Karpas-422 (cell line): ENCODE measurements at places on chromosomes 1 and 21.

- DNase-seq, result no peak
Measured at GRCh38 chr21:36551321-36551720, 71.4 kb upstream of the CLDN14 start.

- DNase-seq, result no peak
Measured at GRCh38 chr1:116489231-116489697, 81.6 kb downstream of the CD58 start.

DNA sequence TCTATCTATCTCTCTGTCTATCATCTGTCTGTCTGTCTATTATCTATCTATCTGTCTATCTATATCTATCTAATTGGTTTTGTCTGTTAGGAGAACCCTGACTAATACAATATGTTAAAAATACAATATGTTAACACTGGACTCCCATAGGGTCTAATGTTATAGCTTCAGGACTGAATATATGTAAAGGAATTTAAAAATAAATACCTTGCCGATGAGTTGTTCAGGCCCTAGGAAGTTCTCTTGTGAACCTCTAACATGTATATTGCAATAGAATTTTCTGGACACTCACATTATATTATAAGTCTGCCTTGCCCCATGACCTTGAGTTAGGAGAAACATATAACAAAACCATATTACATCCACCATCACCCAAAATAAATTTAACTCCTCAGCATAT is 900.6 kb downstream of the NCAM2 start:
- no peak for DNase-seq

DNA sequence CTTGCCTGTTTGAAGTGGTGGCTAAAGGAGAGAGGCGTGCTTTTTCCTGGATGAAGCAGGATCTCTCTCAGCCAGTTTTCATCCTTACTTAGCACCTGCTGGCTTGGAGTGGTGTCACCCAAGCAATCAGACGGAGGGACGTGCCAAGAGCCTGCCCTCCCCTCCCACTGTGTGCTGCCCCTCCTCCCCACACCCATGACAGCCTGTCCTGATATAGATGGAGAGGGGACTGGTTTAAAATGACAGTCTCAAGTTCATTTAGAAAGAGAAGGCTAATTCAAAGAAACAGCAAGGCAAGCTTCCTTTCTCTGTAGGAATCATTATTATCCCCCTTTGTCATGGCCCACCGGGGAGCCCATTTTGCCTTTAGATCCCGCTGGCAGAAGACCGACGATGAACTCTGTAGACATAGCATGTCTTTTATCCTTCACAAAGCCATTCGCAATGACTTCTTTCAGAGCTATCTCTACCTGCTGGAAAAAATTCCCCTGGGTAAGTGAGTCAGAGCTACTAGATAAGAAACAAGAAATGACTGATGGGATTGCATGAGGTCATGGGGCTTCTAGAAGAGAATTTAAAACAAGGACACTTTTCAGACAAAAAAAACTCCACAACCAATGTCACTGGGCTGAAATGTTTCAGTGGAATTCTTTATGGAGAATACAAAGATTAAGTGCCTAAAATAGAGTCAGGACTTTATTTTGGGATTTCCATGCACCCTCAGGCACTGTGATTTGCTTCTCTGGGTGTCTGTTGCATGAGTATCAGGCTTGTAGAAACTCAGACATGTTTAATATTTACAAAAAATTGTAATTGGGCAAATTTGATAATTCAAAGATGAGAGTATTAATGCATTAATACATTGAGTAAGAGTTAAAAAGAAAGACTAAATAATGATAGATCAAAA is at the start of gene NTMT2:
Gene NTMT2, plus strand, starts transcription at position 190 of the 907 bp plus-strand sequence. Its CDS starts 149 bp downstream, at position 339.
- no peak for DNase-seq

GRCh38 chr1:193516755-193517388 is 330.5 kb upstream of the B3GALT2 start:
- no peak for DNase-seq

GRCh38 chr1:208278638-208279037 is 34.5 kb upstream of the PLXNA2 start:
- DNase-seq, result no peak

- no peak for DNase-seq
Measured at GRCh38 chr1:233290396-233291034, 5.0 kb downstream of the PCNX2 start.

DNA sequence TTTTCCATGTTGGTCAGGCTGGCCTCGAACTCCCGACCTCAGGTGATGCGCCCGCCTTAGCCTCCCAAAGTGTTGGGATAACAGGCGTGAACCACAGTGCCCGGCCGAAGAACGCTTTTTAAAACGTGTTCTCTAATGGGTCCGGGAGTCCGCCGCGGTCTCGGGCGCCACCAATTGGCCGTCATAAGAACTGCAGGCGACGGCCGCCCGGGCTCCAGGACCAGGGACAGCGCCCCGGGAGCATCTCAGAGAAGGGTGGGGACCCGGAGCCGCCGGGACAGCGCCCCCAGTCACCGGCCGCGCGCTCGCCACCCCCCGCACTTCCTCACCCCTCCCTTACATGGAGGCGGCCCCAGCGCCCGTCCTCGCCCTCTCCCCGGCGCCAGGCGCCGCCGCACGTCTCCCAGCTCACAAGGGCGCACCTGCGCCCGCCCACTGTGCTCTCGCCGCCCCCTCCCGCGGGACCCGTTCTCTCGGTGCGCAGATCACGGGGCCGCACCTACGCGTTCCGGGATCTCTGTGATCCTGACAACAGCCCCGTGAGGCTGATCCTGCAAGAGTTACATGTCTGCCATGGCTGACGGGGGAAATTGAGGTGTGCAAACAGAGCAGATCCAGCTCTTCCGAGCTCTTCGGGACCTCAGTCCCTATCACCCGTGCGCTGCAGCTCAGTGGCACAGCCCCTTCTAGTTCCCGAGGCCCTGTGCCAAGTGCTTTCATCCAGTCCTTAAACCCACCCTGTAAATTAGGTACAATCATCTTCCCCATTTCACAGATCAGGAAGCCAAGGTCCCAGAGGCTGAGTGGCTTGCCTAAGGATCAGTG is 9.8 kb downstream of the RAP1GAP start:
- DNase-seq, result peak; percentile 92

DNA sequence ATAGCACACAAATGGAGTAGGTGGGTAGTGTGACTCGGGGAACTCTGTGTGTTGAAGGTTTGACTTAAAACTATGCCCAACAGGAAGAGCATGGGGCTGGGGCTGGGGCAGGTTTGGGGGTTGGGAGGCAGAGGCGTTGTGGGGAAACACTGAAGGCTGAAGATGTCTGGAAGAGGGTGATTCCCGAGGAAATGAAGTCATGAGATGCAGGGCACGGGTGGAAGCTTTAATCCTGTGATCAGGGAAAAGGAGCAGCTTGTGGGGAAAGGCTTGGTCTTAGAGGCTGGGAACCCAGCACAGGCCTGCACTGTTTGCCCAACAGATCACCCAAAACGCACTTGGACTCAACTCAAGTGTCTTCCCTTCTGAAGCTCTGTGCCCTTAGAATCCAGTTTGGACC is 26.6 kb upstream of the CTBS start:
- no peak for DNase-seq

DNA sequence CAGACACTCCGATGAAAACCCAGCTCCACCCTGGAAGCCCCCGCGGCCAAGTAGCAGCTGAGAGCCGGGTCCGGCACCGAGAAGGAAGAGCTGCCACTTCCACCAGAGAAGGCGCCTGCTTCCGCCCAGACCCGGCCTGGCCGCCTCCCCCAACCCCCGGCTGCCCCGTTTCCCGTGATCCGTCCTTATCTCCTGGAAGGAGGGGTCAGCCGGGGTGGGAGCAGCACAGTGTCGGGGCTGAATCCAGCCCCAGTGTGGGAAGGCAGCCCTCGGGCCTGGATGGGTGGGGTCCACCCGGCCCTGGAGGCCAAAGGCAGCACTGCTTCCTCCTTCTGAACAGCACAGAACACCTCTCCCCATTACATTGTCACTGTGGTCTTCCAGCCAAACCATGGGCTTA is 69.4 kb downstream of the MEGF6 start:
- no peak for DNase-seq

DNA sequence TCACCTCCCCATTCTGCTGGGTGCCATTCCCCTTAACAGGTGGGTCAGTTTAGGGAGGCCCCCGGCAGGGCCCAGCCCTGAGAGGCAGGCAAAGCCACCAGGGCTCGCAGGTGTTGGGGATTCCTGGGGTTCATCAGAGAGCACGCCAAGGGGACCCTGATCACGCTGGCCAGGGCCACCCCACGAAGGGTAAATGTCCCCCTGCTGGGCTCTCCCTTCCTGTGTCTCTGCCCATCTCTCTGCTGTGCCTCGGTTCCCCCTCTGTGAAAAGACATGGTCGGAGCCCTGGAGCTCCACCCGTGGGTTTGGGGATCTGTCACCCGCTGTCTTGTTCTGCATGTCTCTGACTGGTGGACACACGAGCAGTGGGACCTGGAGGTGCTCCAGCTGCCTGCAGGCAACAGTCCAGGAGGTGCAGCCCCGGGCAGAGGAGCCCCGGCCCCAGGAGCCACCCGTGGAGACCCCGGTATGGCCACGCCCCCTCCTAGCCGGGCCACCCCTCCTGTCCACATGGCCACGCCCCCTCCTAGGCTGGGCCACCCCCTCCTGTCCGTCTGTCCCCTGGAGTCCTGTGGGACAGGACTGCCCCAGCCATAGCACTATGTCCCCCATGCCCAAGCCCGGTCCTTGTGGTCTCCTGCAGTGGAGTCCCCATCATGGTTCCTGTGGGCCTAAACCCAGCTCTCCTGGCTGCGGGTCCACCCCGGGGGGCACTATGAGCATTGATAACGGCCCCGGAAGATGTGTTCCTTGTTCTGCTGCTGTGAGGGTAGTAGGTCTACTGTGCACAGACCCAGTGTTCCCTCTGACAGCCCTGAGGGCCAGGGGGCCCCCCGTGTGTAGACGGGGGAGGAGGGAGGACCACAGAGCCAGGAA is 6.5 kb downstream of the AIRE start:
- DNase-seq, result no peak

- DNase-seq, result no peak
Measured at GRCh38 chr1:151641229-151641628, 29.4 kb downstream of the SNX27 start.

- no peak for DNase-seq
Measured at GRCh38 chr1:53505401-53505800, 46.2 kb downstream of the DMRTB1 start.

DNA sequence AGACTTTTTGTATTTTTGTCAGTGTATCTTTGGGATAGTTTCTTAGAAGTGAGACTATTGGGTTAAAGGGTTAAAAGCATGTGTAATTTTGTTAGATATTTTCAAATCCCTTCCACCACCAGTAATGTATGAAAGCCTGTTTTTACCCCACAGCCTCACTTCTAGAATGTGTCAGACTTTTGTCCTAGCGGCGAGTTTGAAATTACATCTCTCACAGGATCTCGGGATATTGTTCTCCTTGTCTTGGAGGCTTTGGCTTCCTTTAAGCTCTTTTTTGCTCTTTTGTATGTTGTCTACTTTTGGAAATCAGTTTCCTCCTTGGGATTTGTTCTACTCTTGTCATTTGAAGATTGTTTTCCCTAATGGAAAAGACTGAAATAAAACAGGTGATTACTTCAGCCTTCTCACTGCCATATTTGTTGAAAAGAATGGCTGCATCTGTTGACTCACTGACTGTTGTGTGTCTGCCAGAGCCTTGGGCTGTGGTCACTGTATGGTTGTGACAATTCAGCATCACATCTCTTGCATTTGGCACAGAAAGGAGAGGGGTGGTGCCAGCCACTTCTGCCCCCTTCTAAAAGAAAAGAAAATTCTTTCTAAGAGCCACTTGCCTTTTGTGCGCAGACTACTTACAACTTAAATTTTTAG is 22.6 kb downstream of the ST3GAL3 start:
- DNase-seq, result no peak

DNA sequence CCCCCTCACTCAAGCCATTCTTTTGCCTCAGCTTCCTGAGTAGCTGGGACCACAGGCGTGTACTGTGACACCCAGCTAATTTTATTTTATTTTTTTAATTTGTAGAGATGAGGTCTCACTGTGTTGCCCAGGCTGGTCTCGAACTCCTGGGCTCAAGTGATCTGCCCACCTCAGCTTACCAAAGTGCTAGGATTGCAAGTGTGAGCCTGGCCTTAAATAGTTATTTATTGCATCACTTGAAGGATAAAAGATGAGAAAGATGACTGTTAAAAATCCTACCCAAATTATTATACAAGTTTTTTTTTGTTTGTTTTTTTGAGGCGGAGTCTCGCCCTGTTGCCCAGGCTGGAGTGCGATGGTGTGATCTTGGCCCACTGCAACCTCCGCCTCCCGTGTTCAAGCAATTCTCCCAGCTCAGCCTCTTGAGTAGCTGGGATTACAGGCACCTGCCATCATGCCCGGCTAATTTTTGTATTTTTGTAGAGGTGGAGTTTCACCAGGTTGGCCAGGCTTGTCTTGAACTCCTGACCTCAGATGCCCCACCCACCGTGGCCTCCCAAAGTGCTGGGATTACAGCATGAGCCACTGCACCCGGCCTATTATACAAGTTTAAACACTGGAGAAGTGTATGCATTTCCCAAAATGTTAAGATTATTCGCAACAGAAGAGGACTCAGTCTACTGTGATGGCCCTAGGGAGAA is 2.3 kb downstream of the UTP11 start:
- DNase-seq, result no peak

- DNase-seq, result no peak
Measured at GRCh38 chr1:91529856-91530255, 29.2 kb downstream of the CDC7 start.

DNA sequence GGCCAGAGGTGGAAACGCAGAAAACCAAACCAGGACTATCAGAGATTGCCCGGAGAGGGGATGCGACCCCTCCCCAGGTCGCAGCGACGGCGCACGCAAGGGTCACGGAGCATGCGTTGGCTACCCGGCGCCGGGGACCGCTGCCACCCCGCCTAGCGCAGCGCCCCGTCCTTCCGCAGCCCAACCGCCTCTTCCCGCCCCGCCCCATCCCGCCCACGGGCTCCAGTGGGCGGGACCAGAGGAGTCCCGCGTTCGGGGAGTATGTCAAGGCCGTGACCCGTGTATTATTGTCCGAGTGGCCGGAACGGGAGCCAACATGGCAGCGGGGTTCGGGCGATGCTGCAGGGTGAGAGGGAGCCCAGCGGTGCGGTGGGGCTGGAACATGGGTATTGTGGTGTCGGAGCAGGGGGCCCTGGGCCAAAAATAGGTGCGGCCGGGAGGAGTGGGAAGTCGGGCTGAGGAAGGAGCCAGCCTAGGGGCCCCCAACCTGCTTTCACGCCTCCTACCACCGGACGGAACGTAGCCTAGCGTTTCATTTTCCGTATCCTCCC is at the start of gene ACADM:
Gene ACADM, plus strand, starts transcription at position 238 of the 551 bp plus-strand sequence. Its CDS starts 79 bp downstream, at position 317.
- DNase-seq, result peak; percentile 96

DNA sequence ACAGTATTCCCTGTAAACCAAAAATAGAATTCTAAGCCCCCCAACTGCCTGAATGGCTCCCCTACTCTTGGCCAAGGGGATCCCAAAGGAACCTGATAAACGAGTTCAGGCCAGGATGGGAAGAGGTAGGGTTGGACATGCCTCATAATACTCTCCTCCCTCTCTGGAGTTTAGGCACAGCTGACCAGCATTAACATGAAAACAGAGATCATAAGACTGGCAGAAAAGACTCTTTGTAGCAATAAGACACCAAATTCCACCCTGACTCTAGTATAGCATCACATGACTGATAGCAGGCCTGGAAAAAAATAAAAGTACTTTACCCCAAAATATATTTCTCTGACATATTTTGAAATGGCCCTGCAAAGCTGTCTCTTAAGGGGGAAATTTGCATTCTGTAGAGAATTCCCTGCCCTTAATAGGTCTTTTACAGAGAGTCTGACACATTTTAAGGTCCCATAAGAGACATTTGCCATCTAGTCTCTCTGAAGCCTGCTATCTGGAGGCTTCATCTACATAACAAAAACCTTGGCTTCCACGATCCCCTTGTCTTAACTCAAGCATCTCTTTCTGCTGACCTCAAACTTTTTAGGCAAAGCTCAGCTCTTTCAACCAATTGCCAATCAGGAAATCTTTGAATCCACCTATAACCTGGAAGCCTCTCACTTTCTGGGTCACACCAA is 55.9 kb downstream of the SIK1 start:
- peak; percentile 66 for DNase-seq
